ENCODE measurements at places on chromosomes 5 and 9. TPM values are rescaled to one million over a fixed set of nuclear protein-coding genes. Genes with fewer than 3 reads are reported as not detected.

The ZNF462 gene
- 0.36 TPM for total RNA-seq

The PCDHGA7 gene
- not detected for total RNA-seq

The DMGDH gene
- total RNA-seq: 19.2 TPM

The KCNV2 gene
- total RNA-seq: not detected

The ANKRD55 gene
- total RNA-seq: 3.4 TPM

DNA sequence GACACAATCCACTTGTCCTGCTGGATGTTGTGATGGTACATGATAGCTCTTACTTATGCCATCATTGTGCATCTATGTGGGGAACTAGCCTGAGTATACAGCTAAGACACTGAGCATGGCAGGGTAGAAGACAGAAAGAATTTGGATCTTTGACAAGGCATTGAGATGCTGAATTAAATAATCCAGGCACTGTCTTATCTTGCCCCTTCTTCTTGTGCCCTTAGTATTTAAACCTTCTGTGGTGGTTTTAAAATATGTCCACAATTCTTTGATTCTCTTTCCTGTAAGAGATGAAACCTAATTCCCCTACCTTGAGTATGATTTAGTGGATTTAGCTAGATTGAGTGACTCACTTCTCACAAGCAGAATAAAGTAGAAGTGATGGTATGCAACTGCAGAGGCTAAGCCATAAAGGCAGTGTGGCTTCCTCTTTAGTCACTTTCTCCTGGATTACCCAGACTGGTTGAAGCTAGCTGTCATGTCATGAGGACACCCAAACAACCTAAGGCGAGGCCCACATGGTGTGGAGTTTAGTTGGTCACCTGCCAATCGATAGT lies 174.0 kb upstream of the NREP start:
- no peak for DNase-seq

The NFIB gene
- not detected for total RNA-seq

GRCh38 chr5:149611326-149611725 lies 30.0 kb downstream of the ARHGEF37 start:
- no peak for DNase-seq

The C5orf63 gene
- 16.4 TPM for total RNA-seq

- DNase-seq: no peak
Measured at GRCh38 chr5:158270996-158271554, 412.1 kb upstream of the CLINT1 start.

The ANKRD18B gene
- total RNA-seq: 1.9 TPM

DNA sequence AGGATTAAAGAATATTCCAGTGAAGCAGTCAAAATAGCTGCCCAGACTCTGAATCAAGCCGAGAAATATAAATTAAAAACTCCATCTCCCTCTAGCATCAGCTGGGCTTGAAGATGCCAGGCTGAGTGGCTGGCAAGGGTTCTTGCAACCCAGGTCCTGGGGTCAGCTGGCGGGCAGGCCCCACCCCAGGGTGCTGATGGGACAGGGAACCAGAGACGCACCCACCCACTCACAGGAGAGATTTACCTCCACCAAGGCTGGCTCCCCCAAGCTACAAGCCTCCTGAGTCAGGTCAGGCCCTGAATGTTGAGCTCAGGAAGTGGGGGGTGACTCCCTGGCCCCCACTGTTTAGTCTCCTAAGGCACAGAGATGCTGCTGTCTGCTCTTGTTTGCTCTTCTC lies 83.9 kb upstream of the HSPA9 start:
- no peak for DNase-seq

GRCh38 chr5:79227484-79228025 lies 8.4 kb upstream of the JMY start:
- DNase-seq: no peak

- DNase-seq: no peak
Measured at GRCh38 chr5:131795228-131795627, 1.6 kb downstream of the FNIP1 start.

GRCh38 chr9:111957856-111958631 lies 61.4 kb downstream of the UGCG start:
- DNase-seq: peak; percentile 20

DNA sequence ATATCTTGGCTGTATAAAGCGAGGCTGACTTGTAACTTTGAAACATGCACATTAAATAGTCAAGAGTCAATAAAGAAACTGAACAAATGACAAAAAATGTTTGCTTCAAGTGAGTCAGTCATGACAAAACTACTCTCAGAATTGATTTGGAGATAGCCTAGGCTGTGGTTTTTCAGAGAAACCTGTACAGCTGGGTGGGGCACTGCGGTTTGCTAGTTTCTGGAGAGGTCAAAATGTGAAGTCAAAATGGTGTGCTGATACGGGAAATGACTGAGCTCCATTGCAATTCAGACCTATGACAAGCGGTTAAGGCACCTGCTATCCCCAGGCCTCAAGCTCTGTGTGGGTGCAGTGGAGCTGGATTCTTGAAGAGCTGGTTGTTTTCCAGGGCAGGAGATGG lies 10.3 kb upstream of the CD180 start:
- DNase-seq: peak; percentile 87
